ENCODE measurements at places on chromosomes 5 and 9.

- no peak for DNase-seq
Observed at GRCh38 chr5:73918791-73919221, 292.8 kb downstream of the ARHGEF28 start.

GRCh38 chr5:175745210-175745609 lies 87.3 kb downstream of the HRH2 start:
- DNase-seq, result no peak

GRCh38 chr5:40401284-40402006 lies 278.3 kb upstream of the PTGER4 start:
- DNase-seq, result no peak

GRCh38 chr9:92663951-92664350 lies 6.0 kb downstream of the IPPK start:
- no peak for DNase-seq

Data from stimulated activated CD4-positive, alpha-beta T cell treated with anti-CD3 and anti-CD28 coated beads, Interleukin-15, amount 100 ng/mL, for 24 hours (primary cell).